ENCODE measurements at places on chromosomes 5 and 9. TPM values are rescaled to one million over a fixed set of nuclear protein-coding genes. Genes with fewer than 3 reads are reported as not detected.

Gene INSL4
- not detected for total RNA-seq

DNA sequence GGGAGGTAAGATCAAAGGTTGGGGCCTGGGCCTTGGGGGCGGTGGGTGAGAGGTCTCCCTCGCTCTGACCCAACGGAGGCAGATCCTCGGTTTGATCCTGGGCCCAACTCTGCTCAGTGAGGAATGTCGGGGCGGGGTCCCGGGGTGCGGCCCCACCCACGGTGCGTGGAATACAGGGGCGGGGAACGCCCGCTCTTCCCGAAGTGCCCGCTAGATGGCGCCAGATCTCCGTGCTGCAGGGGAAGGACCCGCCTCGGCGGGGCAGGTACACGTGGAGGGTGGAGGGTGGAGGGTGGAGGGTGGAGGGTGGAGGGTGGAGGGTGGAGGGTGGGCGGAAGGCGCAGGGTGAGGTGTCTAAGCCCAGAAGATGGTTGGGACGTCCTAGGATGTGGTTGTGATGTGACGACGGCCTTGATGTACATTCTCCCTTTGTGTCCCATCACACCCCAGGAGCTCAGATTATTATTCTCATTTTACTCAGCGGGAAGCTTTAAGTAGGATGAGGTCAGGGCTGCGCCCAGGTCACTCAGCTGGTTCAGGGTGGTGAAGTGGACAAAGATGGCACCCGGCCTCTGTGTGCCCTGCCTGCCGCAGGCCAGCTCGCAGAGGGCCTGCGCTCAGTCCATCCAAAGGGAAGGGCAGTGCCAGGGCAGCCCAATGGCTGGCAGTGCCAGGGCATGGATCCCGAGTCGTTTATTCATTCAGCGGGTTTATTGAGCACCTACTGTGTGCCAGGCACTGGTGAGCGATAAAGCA is 9.4 kb upstream of the RPS14 start:
- DNase-seq: peak; percentile 96

Gene CHSY3
- 3.6 TPM for total RNA-seq

Gene CDKN2AIPNL
- 24.9 TPM for total RNA-seq

GRCh38 chr9:20985851-20986600 is 45.4 kb downstream of the HACD4 start:
- no peak for DNase-seq

DNA sequence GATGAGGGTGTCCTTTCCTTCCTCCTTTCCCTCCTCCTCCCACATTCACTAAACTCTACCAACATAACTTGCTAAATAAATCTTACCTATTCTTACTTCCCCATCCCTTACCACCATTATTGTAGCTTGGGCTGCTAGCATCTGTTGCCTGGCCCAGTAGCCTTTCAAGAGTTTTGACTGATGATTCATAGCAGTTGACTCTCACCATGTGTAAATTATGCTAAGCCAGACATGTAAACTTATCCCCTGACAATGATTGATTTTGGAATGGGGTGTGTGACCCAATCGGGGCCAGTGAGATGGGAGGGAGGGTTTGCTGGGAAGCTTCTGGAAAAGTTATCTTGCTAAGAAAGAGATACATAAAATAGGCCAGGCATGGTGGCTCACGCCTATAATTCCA is 161.8 kb upstream of the SPRY4 start:
- DNase-seq: no peak

DNA sequence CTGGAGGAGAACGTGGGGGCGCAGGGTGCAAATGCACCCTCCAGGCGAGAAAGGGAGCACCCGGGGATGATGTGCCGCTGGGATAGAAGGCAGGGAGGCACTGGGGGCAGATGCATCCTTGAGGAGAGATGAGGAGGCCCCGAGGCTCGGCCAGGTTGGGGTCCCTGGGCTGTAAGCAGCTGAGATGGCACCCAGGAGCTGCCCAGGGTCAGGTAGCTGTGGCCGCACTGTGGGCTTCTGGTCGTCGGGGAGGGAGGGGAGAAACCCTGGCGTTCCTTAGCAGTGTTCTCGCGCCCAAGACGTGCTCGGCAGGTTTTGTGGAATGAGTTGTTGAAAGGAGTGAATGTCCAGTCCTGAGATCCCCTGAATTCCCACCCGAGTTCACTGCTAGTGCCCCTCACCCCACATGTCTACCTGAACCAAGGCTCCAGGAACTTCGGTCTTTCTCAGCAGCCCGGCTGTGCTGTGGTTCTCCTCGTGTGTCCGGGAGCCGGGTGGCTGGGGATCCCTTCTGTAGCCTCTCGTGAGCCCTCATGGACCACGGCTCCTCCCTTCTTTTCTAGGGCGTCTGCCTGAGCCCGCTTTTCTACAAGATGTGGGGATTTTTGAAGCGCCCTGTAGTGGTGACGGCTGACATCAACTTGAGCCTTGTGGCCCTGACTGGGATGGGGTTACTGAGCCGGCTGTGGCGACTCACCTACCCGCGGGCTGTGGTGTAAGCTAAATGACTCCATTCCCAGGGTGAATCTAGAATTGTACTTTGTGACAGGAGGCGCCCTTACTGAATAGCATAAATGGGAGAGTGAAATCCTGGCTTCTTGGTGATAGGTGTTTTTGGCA is 1.1 kb downstream of the POMT1 start:
- no peak for DNase-seq

- DNase-seq: no peak
These were observed 31.2 kb upstream of the CEP120 start for GRCh38 chr5:123454259-123454911.

GRCh38 chr5:111411301-111411700 is 101.0 kb downstream of the STARD4 start:
- no peak for DNase-seq

DNA sequence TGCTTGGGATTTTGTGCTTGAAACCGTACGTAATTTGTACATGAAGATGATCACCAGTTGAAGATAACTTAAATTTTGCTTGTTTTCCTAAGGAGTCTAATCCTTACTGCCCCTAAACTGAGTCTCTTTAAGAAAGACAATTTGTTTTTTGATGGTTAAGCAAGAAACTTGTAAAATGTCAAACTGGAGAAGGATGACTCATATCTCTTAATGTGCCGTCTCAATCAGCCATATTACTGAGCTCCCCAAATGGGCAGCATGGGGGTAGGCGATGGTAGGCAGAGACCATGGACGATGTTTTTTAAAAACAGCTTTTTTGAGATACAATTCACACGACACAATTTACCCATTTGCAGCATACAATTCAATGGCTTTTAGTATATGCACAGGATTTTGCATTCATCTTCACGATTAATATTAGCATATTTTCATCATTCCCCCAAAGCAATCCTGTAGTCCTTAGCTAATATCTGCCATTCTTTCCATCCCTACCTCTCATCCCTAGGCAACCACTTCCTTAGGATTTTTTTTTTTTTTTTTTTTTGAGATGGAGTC is 14.3 kb downstream of the ARHGAP26 start:
- no peak for DNase-seq

DNA sequence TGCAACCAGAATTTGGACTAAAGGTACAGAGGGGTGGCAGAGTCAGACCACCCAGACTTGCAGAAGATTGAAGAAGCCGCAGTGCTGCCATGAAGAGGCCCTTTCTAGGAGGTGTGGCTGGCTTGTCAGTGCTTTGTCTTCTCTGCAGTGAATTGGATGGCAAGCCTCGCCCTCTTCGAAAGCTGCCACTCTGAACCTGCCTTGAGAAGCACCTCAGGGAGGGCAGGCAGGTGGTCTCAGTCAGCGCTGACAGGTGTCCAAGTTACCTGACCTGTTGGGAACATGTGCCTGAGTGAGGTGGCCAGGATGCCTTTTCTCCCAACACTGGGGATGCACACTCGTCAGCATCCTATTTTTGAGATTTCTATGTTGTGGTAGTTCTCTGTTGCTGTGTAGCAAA is 6.2 kb downstream of the TENT4A start:
- no peak for DNase-seq

Gene FOXI1
- not detected for total RNA-seq

Gene CXCL14
- 51.6 TPM for total RNA-seq

Gene CAMK2A
- total RNA-seq: 3.9 TPM

GRCh38 chr5:107043665-107044064 is 627.1 kb downstream of the EFNA5 start:
- DNase-seq: no peak

- no peak for DNase-seq
These were observed 159.6 kb downstream of the BNC2 start for GRCh38 chr9:16710888-16711287.

DNA sequence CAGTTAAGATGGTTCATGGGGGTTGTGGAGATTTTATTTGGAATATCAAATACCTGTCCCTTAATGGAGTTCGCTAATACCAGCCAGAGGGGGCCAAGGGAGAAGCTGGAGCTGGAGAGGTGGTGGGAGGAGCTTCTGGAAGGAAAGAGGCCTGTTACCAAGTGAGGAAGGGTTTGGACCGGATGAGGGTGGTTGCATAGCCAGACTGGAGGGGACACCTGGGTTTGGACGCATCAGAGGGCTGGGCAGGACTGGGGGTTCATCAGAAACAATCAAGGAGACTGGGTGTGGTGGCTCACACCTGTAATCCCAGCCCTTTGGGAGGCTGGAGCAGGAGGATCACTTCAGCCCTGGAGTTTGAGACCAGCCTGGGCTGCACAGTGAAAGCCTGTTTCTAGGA is 111.8 kb upstream of the IER5L start:
- DNase-seq: no peak

- no peak for DNase-seq
These were observed 8.3 kb downstream of the C1QTNF3 start for GRCh38 chr5:34034534-34035327.

DNA sequence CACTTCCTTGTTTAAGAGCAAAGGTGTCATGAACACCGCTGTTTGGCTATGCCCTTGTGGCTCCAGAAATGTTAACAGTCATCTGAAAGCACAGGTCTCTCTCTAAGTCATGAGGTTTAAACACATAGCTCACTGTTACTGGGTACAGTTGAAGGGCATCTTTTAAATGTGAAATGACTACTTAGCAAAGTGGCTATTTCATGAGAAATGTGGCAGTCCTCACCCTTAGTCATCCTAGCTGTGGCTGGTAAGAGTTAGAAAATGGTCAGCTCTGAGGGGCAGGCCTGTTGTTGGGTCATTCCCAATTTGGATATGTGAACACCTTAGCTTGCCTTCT is 24.2 kb upstream of the TMEM171 start:
- no peak for DNase-seq

- no peak for DNase-seq
These were observed 286.5 kb downstream of the MAST4 start for GRCh38 chr5:66882606-66883227.

GRCh38 chr5:59097712-59098111 is 514.8 kb downstream of the RAB3C start:
- no peak for DNase-seq

DNA sequence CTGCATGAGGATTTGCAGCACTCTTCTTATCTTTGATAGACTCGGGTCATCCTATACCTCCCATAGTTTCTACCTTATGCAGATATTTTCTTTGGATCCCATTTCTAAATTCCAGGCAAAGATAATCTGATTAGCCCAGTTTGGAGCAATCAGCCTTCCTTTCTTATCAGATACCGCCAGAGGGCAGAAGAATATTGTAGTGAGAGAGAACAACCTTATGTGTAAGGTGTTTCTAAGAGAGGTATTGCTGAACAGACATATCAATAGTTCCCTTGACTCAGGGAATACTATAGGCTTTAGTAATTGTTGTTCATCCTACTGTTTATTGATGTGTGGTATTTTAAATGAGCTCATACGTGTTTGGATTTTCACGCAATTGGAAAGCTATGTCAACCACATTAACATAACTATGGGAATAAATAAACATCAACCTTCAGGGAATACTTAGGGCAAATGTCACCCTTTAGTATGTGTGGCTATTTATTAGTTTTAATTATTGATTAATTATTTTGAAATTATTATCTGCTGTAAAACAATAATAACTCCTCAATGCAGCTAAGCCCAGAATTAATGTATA is 1435.2 kb upstream of the CDH9 start:
- no peak for DNase-seq

Gene RNF180
- total RNA-seq: 10.0 TPM

DNA sequence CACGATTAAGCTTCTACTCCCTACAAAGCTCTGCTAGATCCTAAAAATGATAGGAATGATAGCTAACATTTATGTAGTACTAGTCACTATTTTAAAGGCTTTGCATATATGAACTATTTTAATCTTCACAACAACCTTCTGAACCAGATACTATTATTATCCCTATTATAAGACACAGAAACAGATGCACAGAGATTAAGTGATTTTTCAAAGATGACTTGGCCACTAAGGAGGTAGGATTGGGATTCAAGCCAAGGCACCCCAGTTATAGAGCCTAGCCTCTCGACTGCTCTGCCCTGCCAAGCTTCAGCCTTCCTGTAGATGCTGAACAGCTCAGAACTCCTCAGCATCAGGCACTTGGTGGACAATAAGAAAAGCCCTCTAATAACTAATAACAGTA is 200.9 kb upstream of the PTGER4 start:
- no peak for DNase-seq

Gene TSLP
- total RNA-seq: 0.42 TPM

- DNase-seq: no peak
These were observed 30.0 kb upstream of the RECK start for GRCh38 chr9:36006549-36007315.

Gene PCDHGA1
- total RNA-seq: 0.22 TPM
